Breast epithelium (tissue), 4 donors: ENCODE measurements at places on chromosomes 3 and 15. TPM values are rescaled to one million over a fixed set of nuclear protein-coding genes. Genes with fewer than 3 reads are reported as not detected.

Gene MST1
- total RNA-seq: 21.2 TPM

Gene PARL
- total RNA-seq: 53.6 TPM

Gene CPNE9
- total RNA-seq: not detected

Gene KIF23
- 1.6 TPM for total RNA-seq

DNA sequence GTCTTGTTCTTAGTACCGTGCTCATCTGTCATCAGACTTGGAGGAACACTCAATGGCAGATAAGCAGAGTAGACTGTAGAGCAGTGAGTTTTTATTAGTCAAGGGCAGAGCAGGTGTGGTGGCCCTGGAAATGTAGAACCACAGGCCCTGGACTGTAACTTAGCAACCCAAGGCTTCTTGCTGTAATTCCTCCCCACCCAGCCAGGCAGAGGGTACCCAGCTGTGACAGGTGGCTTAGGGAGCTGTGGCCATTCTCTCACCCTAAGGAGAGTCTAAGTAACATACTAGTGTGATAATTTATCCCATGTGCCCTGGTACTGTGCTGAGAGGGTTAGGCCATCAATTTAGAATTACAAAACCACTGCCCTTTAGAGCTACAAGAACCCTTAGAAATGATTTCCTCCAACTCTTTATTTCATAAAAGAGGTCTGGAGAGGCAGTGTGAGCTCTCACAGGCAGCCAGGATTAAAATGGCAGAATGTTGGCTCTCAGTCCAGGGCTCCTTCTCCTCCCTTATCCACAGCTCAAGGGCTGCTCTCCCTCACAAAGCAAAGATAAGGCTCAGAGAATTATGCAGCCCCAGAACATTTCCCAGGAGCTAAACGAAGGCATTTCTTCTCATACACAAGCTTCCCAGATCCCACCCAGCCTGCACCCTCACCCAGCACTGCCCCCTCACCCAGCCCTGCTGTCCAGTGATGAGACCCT, 3.0 kb downstream of the POMGNT2 start:
- no peaks in the 10 kb centered on the region for H3K27me3 ChIP-seq
- H3K27ac ChIP-seq: no peak overlapping the region
- H3K4me3 ChIP-seq: no peak overlapping the region
- peaks cover 4% of the 10 kb centered on the region for H3K4me1 ChIP-seq
- no peak for DNase-seq

GRCh38 chr3:78985981-78986380, 781.8 kb downstream of the ROBO1 start:
- H3K27ac ChIP-seq: no peak overlapping the region
- H3K4me1 ChIP-seq: no peaks in the 10 kb centered on the region
- DNase-seq: no peak
- no peaks in the 10 kb centered on the region for H3K27me3 ChIP-seq

- H3K27me3 ChIP-seq: no peaks in the 10 kb centered on the region
- no peak overlapping the region for H3K27ac ChIP-seq
- H3K4me3 ChIP-seq: no peak overlapping the region
- no peaks in the 10 kb centered on the region for H3K4me1 ChIP-seq
- no peaks in the 10 kb centered on the region for H3K36me3 ChIP-seq
Measured at GRCh38 chr3:161153480-161153879, 48.3 kb upstream of the B3GALNT1 start.

DNA sequence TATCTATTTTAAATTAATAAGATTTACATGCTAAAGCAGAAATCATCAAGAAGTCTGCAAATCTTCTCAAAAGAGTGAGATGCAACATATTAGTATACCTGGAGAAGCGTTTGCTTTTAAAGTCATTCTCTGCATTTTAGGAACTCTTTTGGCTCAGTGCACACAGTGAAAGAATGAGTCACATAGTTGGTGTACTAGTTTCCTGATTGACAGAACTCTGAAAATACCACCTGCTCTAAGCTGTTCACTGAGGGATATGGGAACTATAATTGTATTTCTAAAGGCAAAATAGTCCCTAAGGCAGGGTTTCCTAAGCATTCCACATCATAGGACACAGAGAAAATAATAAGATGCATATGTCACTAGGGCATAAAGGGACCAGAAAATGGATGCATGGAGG, 838.5 kb downstream of the DIPK2A start:
- no peaks in the 10 kb centered on the region for H3K27me3 ChIP-seq
- no peaks in the 10 kb centered on the region for H3K36me3 ChIP-seq
- no peak overlapping the region for H3K4me3 ChIP-seq
- H3K4me1 ChIP-seq: no peaks in the 10 kb centered on the region

GRCh38 chr3:149227591-149228268, 6.1 kb upstream of the CP start:
- H3K27ac ChIP-seq: no peak overlapping the region
- H3K4me3 ChIP-seq: no peak overlapping the region
- H3K36me3 ChIP-seq: no peaks in the 10 kb centered on the region
- H3K4me1 ChIP-seq: no peaks in the 10 kb centered on the region
- DNase-seq: no peak
- no peaks in the 10 kb centered on the region for H3K27me3 ChIP-seq

DNA sequence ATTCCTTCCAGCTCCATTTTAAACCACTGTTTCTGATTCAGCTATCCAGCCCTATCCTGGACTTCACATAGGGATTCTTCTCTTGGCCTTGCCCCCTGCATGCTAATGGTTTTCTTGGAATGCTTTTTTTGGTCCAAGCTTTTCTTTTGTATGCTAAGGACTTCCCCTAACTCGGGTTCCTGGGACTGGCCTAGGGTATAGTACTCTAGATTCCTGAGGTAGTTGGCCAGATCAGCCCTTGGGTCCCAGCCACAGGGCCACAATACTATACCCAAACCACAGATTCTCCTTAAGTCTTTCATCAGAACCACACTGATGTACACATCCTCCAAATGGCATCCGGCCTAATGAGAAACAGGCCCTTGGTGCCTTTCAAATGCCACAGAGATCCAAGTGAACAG, 2.8 kb downstream of the FYCO1 start:
- no peaks in the 10 kb centered on the region for H3K27me3 ChIP-seq
- DNase-seq: no peak
- peaks cover 6% of the 10 kb centered on the region for H3K4me1 ChIP-seq
- no peaks in the 10 kb centered on the region for H3K36me3 ChIP-seq
- peak overlapping the region; percentile 62 for H3K27ac ChIP-seq

- no peak overlapping the region for H3K4me3 ChIP-seq
- no peak for DNase-seq
- no peaks in the 10 kb centered on the region for H3K27me3 ChIP-seq
- H3K36me3 ChIP-seq: no peaks in the 10 kb centered on the region
Measured at GRCh38 chr3:13770170-13771169, 109.4 kb downstream of the WNT7A start.

DNA sequence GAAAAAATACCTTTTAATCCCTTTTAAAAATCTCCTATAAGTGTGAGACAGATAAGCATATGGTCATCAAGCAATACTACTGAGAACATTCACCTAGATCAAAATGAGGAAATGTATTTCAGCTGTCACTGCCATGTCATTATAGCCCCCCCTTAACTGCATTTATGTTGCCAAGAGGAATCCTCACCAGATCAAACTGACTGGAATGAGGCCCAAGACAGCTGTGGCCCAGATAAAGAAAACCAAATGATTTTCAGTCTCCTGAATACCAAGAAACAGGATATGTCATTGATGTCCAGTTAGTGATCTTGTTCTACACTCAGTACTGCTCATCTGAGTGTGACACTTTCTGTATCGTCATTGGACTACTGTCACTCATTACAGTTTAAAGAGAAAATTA, 35.1 kb upstream of the CPB1 start:
- DNase-seq: no peak
- H3K36me3 ChIP-seq: no peaks in the 10 kb centered on the region
- peak overlapping the region; percentile 93 for H3K27ac ChIP-seq
- H3K4me1 ChIP-seq: peaks cover 5% of the 10 kb centered on the region

Gene CD86
- 7.3 TPM for total RNA-seq

- no peaks in the 10 kb centered on the region for H3K36me3 ChIP-seq
- H3K27ac ChIP-seq: no peak overlapping the region
- no peaks in the 10 kb centered on the region for H3K4me1 ChIP-seq
Measured at GRCh38 chr3:100761211-100761942, 52.1 kb downstream of the TFG start.
